ENCODE measurements at places on chromosomes 2 and 18.

DNA sequence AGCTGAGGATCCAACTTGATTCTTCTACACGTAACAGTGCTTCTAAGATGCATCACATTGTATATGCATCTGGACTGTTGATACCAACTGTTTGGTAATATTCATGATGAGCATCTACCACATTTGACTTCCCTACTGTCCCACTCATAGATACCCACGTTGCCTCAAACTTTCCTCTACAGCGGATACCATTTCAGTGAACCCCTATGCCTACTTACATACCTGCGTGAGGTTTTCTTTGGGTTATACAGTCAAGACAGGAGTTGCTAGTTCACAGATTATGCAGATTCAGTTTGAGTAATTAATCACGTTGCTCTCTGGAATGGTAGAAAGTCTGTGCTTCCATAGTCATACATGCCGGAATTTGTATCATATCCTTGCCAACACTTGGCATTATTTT lies 40.0 kb downstream of the EPC2 start:
- no peak for DNase-seq

GRCh38 chr2:12083713-12084419 lies 337.4 kb downstream of the LPIN1 start:
- DNase-seq, result no peak

GRCh38 chr18:73717570-73717969 lies 430.1 kb downstream of the FBXO15 start:
- DNase-seq, result no peak

GRCh38 chr2:159411460-159411859 lies 125.0 kb upstream of the WDSUB1 start:
- DNase-seq, result no peak

DNA sequence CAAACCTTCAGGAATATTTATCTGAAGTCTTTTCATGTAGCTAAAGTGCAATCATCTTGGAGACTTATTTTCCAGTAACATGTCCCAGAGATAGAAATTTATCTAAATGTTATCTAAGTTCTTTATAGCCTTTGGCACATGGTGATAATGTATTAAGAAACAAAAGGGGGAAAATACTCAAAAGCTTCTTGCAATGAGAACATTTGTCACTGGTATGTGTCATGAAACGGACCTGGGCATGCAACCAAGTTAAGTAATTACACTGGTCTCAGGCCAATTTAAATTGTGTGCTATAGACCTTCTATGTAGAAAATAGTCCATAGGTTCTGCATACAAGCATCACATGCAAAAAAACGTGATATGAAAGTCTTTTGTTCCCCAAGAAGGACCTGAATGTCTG lies 136.2 kb downstream of the SLC8A1 start:
- no peak for DNase-seq

GRCh38 chr18:10726198-10727068 lies 200.6 kb downstream of the NAPG start:
- no peak for DNase-seq

DNA sequence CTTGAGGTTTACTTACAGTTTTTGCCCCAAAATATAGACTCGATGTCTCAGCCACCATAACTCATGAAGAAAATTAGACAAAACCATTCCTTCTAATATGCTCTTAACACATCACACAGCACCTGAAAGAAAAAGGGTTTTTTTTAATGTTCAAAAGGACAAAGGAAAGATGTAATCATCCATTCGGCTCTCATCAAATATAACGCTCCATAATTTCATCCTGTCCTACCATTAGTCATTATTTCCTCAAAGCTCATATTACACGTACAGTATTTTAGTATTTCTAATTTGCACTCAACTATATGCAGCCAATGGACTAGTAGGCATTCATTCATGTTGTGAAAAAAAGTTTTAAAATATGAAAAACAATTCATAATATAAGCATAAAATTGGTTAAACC lies 24.8 kb downstream of the ESCO1 start:
- no peak for DNase-seq

GRCh38 chr18:8603663-8604520 lies 5.3 kb upstream of the RAB12 start:
- DNase-seq, result no peak

DNA sequence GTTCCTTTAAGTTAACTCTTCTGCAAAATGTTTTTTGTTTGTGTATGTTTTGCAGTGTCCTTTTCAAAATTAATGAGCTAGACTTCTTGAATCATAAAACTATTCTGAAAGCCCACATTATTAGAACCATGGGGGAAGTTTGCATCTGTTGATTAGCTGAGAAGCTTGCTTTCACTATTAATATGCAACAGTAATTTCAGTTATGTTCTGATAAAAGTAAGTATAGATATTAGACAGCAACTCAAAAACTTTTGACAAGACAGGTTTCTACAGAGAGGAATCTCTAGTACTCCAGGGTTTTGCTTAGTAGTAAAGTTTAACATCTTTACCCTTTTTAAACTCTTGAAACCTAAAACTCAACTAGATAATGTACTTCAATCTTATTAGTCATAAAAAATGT lies 147.8 kb downstream of the UBE2E3 start:
- no peak for DNase-seq

DNA sequence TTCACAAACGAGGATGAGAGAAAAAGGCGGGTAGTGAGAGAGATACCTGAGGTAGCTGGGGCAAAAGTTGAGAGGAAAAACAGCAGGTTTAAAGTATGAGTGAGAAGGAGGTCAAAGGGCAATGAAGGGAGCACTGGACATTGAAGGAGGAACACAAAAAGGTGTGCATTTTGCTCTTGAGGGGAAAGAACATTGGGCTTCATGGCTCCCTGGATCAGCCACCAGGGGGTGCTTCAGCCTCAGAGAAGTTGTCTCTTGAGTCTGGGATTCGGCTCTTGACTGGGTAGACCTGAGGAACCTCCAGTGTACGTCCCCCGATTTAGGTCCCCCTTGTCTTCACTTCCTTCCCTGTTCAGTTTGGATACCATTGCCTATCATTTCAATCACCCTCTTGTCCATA lies 128.5 kb downstream of the RAPGEF4 start:
- no peak for DNase-seq

GRCh38 chr2:137946227-137946626 lies 18.0 kb upstream of the HNMT start:
- DNase-seq, result no peak

GRCh38 chr2:183079139-183079775 lies 710 bp downstream of the DUSP19 start:
- DNase-seq, result no peak

GRCh38 chr2:43642363-43642762 lies 5.3 kb downstream of the PLEKHH2 start:
- no peak for DNase-seq

DNA sequence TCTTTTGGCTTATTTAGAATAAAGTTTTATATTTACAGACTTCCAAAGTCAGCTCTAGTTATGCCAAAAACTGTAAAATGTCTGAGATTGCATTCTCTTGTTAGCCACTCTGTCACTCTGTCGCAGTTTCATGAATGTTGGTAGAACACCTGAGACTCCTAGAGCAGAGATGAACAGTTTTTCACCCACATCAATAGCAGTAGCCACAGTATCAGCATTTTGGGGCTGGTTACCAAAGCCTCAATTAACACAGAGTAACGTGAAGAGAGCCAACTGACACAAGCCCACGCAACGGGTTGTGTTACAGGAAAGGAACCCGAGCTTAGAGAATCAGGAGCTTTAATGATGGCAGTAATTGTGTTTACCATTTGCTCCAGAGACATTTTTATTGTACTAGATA lies 443.0 kb upstream of the SLC39A10 start:
- DNase-seq, result no peak

DNA sequence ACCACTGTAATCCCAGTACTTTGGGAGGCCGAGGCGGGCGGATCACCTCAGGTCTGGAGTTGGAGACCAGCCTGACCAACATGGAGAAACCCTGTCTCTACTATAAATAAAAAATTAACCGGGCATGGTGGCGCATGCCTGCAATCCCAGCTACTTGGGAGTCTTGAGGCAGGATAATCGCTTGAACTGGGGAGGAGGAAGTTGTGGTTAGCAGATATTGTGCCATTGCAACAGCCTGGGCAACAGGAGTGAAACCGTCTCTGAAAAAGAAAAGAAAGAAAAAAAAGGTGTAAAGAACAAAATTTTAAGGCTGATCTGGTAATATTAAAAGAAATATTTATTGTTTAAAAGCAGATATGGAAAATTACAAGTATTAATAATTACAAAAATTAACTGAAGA lies 29.7 kb downstream of the ZNF804A start:
- no peak for DNase-seq

- DNase-seq, result no peak
Measured at GRCh38 chr18:42038936-42039335, 83.9 kb downstream of the PIK3C3 start.

DNA sequence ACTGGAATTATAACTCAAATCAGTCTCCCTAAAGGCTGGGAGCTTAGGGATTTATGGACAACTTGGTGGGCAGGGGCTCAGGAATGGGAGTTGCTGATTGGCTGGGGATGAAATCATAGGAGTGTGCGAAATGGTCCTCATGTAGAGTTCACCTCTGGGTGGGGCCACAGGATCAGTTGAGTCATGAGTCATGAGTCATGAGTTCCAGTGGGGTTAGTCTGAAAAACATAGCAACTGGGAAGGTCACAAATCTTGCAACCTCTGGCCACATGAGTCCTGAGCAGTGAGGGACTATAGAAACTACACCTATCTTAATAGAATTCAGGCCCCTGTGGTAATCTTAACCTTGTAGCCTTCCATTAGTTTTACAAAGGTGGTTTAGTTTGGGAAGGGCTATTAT lies 383.3 kb downstream of the RBM43 start:
- DNase-seq, result no peak

GRCh38 chr2:227846831-227847230 lies 24.6 kb upstream of the DAW1 start:
- DNase-seq, result no peak

DNA sequence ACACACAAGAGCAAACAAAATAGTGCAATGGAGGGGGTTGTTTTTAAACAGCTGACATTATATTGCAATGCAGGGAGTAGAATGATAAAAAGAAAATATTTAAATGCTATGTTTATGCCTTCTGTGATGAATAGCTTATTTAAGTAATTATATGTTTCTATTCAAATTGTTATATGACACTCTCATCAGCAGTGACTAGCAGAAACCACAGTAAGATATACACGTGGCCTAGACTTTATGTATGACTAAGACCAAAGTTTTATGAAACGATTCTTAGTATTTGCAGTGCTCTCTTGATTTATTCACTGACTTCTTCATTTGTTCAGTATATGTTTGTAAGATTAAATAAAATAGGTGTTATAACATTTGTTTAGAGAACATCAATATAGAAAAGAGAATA lies 26.1 kb upstream of the C1D start:
- no peak for DNase-seq

- peak; percentile 27 for DNase-seq
Measured at GRCh38 chr18:657311-658000, at the start of gene TYMS. Gene TYMS, plus strand, starts transcription at chr18:657653. Its CDS starts 90 bp downstream, at chr18:657743.

- DNase-seq, result no peak
Measured at GRCh38 chr18:25726298-25726697, 364.1 kb downstream of the SS18 start.

- DNase-seq, result no peak
Measured at GRCh38 chr2:116487336-116487735, 1327.2 kb upstream of the DDX18 start.

- peak; percentile 30 for DNase-seq
Measured at GRCh38 chr2:206296128-206296527, 21.7 kb downstream of the ZDBF2 start.

GRCh38 chr18:43031169-43031568 lies 84.3 kb downstream of the RIT2 start:
- DNase-seq, result no peak

DNA sequence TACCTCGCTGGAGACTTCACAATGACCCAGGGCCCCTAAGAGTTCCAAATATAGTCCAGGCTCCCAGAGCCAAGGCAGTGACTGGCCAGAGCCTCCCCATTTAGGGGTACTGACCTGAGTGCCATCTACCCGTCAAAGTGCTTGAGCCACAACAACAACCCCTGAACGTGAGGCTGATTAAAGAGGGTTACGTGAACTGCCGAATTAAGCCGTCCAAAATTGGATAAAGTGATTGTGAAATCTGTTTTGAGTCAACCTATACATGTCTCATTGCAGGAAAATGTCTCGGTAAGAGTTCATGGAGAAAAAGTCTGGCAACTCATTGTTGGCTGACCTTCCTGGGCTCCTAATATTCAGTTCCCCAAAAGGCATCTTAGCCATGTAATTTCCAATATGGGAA lies 116.3 kb downstream of the TTC32 start:
- DNase-seq, result no peak

GRCh38 chr2:134360745-134361487 lies 107.0 kb downstream of the MGAT5 start:
- DNase-seq, result no peak

DNA sequence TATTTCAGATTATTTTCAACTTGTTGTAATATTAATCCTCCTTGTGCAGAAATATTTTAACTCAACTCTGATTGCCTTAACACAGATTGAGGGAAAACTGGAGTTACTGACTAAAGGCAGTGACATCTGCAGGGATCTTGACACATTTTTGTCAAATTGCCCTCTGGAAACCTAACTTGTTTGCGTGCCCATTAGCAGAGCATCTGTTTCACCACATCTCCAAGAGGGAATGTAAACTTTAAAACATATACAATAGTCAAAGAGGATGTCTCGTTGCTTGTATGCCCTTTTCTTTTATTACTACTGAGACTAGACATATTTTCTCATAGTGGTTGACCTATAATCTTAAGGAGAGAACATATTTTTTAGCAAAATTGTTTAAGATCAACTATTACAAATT lies 14.2 kb downstream of the INPP1 start:
- DNase-seq, result no peak

DNA sequence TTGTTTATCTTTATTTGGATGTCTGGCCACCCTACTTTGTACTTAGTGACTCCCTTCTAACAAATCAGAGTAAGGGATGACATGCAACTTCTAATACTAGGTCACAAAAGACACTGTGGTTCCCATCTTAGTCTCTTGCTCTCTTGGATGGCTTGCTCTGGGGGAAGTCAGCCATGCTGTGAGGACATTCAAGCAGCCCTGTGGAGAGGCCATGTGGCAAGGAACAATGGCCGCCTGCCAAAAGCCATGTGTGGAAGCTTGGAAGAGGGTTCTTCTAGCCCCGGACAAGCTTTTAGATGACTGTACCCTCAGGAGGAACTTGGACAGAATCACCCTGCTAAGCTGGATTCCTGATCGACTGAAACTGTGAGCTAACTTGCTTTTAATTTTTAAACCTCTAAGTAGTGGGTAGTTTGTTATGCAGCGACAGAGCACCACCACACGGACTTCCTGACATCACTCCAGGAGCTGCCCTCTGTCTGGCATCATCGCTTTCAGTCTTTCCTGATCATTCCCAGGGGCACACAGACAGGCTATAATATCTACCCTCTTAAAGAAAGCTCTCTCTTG lies 116.8 kb upstream of the ODC1 start:
- no peak for DNase-seq
